ENCODE measurements at places on chromosomes 5 and 9. TPM values are rescaled to one million over a fixed set of nuclear protein-coding genes. Genes with fewer than 3 reads are reported as not detected.

Gene CBY3
- not detected for total RNA-seq

DNA sequence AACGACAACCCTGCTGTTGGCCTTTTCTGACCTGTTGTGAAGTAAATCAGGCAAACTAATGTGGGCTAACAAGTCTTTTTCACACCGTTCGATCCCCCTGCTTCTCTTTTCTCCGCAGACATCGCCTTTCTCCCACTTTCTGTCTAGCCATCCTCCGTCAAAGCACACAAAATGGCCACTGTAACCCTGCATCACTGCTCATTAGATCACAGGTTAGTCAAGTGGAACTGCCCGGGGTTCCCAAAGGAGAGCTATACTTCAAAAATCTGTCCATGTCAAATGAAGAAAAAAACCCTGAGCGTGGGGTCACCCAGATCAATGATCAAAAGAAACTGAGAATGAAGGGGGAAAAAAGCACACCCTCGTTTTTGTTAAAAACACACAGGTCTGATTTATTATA is 212.1 kb downstream of the ARL15 start:
- DNase-seq, result no peak

DNA sequence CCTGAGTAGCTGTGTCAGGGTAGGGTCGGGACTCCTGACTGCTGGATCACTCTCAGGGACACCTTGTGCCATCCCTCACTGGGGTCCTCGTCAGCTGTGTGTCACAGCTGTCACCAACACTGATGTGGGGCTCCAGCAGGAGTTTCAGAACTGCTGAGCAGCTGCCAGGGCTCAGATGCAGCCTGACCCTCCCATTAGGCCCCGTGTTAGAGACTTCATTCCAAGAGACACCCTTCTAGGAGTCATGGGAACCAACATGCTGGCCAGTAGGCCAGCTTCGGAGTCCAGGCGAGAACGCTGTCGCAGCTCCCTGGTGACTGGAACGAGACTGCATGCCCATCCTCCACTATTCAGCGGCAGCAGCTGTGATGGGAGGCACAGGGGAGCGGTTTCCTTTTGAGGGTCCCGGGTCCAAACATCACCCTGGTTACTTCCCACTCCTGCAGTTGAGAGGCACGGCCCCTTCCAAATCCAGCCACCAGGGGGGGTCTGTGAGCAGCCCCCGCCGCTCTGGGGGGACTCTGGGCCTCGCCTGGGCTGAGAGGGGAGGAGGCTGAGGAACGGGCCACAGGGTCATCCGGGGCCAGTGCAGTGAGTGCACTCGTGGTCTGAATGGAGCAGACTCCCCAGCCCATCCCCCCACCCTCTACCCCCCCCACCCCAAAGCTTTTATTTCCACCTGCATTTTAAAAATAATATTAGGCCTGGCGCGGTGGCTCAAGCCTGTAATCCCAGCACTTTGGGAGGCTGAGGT is 12.6 kb upstream of the TCF7 start:
- DNase-seq, result peak; percentile 80

DNA sequence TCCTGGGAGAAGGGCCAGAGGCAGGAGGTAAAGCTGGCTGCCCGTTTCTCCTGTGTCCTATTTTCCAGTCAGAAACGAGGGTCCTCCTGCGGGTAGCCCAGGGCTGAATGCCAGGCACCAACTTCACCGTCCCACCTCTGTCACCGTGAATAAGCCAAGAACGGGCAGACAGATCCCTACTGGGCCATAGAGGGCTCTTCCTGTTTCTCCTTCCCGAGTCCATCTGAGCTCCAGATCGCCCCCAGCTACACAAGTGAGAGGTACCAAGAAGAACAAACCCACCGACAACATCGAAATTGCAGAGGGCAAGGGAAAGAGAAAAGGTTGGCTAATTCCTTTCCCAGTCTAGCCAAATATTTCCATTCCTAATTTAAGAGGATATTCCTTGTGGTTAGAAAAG is 93.7 kb downstream of the SPOCK1 start:
- no peak for DNase-seq
